ENCODE measurements at places on chromosomes 5 and 9. TPM values are rescaled to one million over a fixed set of nuclear protein-coding genes. Genes with fewer than 3 reads are reported as not detected.

Gene MAST4
- 13.6 TPM for total RNA-seq

Gene ZNF462
- total RNA-seq, result 163 TPM

Gene FGF1
- total RNA-seq, result 6.9 TPM

Gene MSX2
- not detected for total RNA-seq

Gene WWC1
- total RNA-seq, result 116 TPM

Gene SLC35D2
- total RNA-seq, result 2.2 TPM

Gene FAM153A
- 2.8 TPM for total RNA-seq

Gene ORM2
- not detected for total RNA-seq

Gene TMEM252
- not detected for total RNA-seq

- no peak for DNase-seq
Measured at GRCh38 chr9:79800578-79800977, 228.8 kb downstream of the TLE4 start.

GRCh38 chr5:34666392-34667080 is 10.4 kb downstream of the RAI14 start:
- DNase-seq, result no peak

- no peak for DNase-seq
Measured at GRCh38 chr5:135456238-135457099, 4.3 kb upstream of the TIFAB start.

GRCh38 chr5:87949676-87950631 is 318.7 kb downstream of the TMEM161B start:
- DNase-seq, result peak; percentile 13

- no peak for DNase-seq
Measured at GRCh38 chr9:83019246-83019645, 43.7 kb downstream of the RASEF start.

- no peak for DNase-seq
Measured at GRCh38 chr9:11064909-11065308, 452.1 kb upstream of the PTPRD start.

DNA sequence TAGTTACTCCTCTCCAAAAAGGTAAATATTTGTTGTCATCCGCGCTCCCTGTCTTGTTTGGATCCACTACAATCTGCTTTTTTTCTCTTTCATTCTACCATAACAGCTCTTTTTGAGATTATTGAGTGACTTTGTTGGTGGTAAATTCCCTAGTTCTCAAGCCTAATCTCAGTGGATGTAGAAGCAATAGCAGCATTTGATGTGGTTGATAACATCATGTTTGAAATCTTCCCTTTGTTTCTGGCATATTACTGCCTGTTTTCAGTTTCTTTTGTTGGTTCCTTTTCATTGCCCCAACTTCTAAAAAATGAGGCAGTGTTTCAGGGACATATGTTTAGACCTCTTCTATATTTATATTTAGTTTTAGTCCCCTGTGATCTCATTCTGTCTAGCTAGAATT is 8.9 kb downstream of the CDC42SE2 start:
- no peak for DNase-seq
